ENCODE measurements at places on chromosomes 6 and 20.

DNA sequence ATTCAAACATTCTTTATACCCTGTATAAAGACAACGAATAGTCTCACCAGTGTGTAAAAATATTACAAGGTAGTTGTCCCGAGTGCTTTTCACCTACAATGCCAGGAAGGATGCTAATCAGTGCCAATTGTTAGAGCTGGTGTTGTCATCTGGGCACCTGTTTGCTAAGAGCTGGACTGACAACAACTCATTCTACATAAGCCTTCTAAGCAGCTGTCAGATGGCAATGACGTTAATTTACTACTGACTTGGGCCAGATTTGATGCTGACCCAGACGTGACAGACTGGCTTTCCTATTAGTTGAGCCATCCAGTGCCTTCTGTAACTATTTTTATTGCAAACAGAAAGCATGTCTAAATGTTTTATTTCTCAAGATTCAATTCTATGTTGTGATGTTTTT lies 355.2 kb downstream of the ADGRB3 start:
- no peak for DNase-seq

GRCh38 chr6:142698751-142699150 lies 246.2 kb downstream of the HIVEP2 start:
- DNase-seq, result no peak

- DNase-seq, result no peak
Observed at GRCh38 chr6:10418862-10419748, 4.2 kb upstream of the TFAP2A start.

DNA sequence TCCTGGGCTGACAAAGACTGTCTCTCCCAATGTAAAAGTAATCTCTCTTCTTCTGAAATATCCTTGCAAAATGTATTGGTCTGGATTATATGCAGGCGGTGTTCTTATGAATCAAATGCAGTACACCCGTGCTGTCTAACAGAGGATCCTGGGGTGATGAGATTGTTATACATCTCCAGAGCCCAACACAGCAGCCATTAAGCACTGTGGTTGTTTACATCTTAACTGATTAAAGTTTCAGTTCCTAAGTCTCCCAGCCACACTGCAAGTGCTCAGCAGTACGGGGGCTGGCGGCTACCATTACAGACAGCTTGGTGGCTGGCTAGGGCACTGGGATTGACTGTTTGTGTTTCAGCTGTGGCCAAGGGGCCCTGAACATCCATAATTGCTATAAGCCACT lies 7.0 kb downstream of the UNC93A start:
- DNase-seq, result no peak

DNA sequence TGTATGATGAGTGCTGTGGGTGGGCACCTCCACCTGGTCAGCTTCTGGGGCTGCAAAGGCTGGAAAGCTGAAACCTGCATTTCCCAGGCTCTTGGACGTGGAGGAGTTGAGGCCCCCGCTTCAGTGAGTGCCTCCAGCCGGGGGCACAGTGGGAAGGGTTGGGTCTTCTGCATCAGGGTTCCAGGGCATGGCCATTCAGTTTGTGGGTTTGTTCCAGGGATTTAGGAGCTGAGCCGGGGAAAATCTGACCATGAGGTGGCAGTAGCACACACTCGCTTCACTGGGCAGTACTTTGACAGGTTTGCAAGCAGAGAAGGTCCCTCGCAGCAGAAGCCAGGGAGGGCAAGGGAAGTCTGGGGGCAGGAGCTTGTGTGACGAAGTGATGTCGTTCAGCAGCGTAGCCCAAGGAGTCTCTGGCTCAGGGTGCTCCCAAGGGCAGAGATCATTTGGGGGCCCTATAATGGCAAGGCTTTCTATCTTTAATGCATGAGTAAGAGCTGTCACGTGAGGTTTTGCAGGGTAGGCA lies 69.5 kb upstream of the SULF2 start:
- DNase-seq, result no peak

DNA sequence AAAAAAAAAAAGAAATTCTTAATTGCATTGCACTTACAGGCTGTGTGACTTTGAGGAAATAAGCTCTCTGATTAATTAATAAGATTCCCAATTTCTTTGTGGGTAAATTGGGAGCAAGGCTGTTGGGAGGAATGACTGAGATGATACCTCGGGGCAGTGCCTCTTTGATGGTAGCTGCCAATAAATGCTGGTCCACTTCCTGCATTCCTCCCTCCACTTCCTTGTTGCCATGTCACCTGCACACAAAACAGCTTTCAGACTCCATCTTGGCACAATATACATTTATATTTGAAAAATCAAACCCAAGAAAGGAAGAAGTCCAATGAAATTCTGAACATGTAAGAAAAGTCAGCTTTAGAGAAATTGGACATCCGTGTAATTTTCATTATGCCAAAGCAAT lies 45.1 kb downstream of the MTHFD1L start:
- DNase-seq, result no peak

- DNase-seq, result no peak
Observed at GRCh38 chr6:42403421-42403820, 48.3 kb downstream of the TRERF1 start.

DNA sequence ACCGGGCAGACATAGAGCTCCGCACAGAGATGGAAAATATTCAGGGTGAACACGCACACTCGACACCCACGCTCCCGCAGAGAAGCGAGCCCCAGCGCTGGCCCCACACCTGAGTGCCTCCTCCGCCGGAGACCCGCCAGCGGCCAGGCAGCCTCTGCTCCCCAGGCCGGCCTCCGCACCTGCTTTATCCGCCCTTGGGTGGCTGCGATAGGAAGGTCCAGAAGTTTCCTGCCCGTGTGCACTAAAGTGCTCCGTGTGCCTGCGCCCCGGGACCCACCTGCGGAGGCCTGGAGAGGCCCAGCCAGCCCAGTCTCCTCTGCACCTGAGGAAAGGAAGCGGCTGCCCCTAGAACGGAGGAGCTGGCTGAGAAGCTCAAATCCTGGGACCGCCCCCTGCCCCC lies 10.8 kb upstream of the FOXC1 start:
- no peak for DNase-seq

DNA sequence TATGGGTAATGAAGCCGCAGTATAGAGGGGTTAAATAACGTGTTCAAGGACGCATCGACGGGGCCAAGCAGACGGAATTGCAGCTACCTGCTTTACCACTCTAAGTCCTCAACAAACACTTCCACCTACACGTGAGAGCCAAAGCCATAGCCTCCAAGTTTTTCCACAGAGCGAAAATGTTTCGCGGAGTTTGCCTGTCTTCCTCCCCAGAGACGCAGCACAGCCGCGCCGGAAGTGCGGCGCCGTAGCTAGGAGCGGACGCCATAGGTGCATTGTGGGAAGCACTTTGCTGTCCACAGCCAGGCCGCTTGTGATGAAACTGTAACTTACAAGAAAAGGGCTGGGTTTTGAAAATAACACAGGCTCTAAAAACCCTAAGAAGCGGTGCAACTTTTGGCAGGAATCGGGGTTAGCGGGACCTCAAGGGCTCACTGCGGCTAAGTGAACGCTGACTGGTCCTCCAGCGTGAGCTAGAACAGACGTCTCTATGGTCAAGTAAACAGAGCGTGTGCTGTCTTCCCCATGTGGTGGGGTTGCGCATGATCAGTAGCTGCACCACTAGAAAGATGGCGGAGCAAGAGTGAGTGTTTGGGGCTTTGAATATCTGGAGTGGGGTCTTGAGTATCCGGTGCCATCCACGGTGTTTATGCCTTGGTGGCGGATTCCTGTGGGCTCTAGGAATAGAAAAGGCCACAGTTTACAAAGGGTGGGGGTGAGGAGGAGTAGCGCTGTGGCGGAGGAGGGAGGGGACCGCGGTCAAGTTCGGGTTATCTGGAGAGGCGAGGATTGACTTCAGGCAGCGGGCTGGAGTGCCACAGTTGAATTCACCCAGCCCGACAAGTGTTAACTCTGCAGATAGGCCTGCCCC lies at the start of gene RPL7L1:
Gene RPL7L1, plus strand, starts transcription at position 245 of the 868 bp plus-strand sequence. Its CDS starts 295 bp downstream, at position 540.
- DNase-seq, result peak; percentile 67

- DNase-seq, result peak; percentile 45
Observed at GRCh38 chr20:46013829-46014516, 5.3 kb downstream of the MMP9 start.

- DNase-seq, result no peak
Observed at GRCh38 chr6:67221226-67221625, 1413.9 kb upstream of the ADGRB3 start.

DNA sequence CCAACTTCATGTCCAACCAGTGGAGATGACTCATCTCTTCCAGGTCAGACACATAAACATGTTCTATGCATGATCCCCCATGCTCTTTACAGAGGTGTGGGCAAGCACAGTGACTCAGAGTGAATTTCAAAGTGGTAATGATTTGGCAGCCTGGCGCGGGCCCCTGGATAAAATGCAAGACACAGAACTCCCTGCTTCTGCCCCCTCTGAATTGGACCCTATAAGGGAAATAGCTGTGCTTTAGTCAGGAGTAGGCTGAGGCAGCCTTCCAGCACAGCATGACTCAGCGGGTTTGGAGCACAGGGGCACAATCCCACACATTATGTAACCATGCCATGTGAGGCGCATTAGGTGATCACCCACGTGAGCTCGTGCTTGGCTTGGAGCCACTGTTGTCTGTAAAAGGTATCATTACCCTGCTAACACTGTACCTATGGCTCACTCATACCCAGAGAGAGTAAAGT lies 127.4 kb downstream of the C6orf118 start:
- no peak for DNase-seq

DNA sequence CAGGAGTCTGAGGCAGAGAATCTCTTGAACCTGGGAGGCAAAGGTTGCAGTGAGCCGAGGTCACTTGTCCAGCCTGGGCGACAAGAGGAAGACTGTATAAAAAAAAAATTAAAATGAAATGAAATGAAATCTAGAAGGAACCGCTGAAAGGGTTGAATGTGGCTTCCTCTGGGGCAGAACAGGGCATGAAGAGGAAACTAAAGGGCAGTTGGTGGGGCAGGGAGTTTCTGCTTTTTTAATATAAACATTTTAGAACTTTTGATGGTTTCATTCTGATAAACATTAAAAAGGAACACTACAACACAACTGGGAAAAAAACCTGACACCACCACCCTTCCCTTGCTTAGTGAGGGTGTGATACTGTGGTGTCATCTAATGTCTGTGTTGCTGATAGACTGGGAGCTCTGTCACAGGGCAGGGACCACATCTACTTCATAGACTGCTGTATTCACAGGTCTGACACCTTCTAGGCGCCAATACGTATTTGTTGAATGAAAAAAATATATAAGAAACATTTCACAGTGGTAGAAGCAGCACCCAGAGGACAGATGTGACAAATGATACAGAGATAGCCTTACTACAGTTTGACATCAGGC lies 128.9 kb downstream of the ADAT2 start:
- DNase-seq, result no peak

GRCh38 chr6:66376001-66376400 lies 669.0 kb upstream of the EYS start:
- DNase-seq, result no peak

DNA sequence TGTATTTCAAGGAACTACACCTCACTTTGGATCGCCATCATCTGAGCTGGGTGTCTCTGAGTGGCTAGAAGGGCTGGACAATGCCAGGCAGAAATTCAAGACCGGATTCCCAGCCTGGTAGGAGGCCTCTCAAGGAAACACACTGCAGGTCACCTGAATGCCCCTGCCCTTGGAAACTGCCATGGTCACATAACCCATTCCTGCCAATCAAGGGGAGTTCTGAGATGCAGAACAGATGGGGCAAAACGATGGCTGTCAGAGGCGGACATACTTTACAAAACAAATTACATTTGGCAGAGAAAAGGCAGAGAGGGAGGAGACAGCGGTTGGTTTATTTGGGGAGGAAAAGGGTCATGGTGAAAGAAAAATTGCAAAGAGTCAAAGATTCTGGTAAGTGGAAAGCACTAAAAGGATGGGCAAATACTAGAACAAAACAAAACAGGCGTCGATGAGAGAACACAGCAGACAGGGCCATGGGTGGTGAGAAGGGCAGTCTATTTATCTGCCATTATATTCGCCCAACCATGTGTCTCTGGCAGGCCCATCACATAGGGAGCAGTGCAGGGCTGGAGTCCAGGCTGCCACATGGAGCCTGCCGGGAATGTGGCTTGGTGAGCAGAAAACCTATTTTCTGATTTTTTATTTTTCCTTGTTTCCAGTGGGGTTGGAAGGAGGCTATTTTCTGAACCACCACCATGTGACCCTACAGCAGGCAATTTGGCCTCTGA lies 13.5 kb downstream of the BEND3 start:
- no peak for DNase-seq

DNA sequence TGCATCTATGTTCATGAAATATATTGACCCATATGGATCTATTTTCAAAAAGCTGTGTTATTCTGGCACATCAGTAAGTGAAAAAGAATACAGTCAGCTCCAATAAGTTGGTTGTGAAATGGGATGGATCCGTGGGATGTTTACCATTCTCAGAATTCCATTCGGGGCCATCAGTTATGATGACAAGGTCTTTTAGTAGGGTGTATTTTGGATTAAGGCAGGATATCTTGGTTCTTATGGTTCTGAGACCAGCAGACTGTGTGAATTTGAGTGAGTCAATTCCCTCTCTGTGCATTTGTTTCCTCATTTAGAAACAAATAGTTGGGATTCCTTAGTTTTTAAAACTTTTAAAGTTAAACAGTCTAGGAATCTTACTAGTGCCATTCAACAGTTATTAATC lies 287.4 kb downstream of the CD109 start:
- DNase-seq, result no peak

- no peak for DNase-seq
Observed at GRCh38 chr20:62477669-62478455, 2.1 kb upstream of the GATA5 start.

DNA sequence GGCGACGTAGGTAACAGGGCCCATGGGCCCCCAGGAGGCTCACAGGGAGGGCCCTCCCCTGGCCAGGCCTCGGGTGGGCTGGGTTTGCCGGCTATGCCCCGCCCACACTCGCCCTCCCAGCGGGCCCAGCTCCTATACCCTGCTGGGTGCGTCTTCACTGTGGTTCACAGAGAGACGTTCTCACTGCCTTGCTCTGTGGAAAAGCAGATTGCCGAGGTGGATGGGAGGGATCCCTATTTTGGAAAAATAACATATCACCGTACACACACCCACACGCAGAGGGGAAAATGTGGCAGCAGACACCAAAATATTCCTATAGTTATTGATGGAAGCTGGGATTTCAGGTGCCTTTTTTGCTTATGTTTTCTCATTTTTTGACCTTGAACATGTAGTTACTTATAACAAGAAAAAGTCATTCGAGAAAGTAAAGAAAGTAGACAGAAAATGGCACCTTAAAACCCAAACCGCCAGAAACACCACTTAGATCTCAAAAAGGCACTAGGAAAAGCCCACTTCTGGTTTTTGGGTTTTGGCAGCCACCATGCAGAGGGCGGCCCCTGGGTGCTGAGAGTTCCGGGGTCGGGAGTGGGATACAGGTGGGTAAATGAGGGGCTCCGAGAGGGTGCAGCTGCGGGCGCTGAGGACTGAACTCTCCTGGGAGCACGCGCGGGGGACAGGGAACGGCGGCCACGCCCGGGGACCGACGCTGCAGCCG lies 49.4 kb downstream of the TMEM242 start:
- DNase-seq, result peak; percentile 47

Data from stimulated activated CD4-positive, alpha-beta T cell treated with anti-CD3 and anti-CD28 coated beads, TNF-alpha, amount 100 ng/mL, for 4 hours (primary cell).